ENCODE measurements at places on chromosomes 6 and 20.

DNA sequence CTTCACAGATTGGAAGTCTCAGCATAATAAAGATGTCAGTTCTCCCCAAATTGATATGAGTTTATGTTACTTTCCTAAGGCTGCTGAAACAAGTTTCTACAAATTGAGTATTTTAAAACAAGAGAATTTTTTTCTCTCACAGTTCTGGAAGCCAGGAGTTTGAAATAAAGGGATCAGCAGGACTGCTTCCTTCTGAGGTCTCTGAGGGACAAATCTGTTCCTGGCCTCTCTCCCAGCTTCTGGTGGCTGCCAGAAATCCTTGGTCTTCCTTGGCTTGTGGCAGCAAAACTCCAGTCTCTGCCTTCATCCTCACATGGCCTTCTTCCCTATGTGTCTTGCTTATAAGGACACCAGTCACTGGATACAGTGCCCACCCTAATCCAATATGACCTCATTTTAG is 136.1 kb downstream of the TFAP2A start:
- DNase-seq, result no peak

GRCh38 chr6:71168233-71168765 is 120.3 kb upstream of the OGFRL1 start:
- DNase-seq, result no peak

- no peak for DNase-seq
Observed at GRCh38 chr6:20629509-20629908, 95.3 kb downstream of the CDKAL1 start.

DNA sequence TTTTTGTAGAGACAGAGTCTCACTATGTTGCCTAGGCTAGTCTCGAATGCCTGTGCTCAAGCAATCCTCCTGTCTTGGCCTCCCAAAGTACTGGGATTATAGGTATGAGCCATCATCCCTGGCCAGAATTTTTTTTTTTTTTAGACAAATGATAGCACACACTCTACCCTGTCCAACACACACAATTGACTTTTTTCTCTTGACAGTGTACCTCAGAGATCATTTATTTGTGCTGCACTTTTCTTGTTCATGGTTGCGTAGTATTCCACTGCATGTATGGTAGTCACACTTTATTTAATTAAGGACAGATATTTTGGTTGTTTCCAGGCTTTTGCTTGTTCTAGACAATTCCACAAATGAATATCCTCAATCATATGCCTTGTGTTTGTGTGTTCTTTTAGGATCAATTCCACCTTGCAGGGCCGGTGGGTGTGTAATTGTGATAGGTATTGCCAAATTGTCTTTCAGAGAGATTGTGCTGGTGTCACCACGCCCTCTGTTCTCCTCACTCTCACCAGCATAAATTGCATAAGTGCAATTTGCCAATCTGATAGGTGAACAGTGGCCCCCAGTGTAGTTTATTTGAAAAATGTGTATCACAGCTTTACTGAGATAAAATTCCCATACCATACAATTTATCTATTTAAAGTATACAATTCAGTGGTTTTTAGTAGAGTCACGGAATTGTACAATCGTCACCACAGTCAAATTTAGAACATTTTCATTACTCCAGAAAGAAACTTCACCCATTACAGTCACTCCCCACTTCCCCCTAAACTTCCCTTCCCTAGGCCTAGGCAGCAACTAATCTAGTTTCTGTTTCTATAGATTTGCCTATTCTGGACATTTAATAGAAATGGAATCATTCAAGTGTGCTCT is 20.1 kb downstream of the SRC start:
- no peak for DNase-seq

DNA sequence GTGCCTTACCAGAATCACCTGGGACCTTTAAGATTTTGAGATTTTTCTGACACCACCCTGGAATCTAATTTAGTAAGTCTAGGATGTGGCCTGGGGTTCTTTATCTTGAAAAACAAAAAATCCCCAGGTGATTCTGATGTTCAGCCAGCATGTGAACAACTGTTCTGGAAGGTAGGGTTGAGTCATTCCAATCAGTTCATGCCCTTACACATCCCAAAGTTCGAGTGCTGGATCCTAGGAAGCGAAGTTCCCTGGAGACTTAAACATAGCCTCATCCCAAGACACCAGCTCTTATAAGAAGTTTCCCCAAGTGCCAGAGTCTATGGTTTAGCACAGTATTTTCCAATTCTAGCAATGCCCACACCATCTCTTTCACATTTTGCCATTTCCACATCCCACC is 6.3 kb upstream of the TSHZ2 start:
- DNase-seq, result no peak

DNA sequence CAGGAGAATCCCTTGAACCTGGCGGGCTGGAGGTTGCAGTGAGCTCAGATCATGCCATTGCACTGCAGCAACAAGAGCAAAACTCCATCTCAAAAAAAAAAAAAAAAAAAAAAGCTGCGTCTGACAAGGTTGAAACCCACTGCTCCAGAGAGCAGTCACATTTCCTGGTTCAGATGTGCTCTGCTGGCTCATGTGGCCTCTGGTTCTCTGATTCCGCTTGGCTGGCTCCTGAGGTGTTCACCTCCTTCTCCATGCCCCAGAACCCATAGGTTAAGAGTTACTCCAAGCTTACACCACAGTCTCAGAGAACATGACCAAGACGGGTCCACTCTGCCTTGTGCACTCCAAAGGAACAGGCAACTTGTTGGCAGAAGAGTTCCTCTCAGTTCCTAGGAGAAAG is 8.8 kb upstream of the CNR1 start:
- DNase-seq, result no peak

GRCh38 chr6:71067816-71068215 is 111.0 kb upstream of the B3GAT2 start:
- DNase-seq, result no peak

DNA sequence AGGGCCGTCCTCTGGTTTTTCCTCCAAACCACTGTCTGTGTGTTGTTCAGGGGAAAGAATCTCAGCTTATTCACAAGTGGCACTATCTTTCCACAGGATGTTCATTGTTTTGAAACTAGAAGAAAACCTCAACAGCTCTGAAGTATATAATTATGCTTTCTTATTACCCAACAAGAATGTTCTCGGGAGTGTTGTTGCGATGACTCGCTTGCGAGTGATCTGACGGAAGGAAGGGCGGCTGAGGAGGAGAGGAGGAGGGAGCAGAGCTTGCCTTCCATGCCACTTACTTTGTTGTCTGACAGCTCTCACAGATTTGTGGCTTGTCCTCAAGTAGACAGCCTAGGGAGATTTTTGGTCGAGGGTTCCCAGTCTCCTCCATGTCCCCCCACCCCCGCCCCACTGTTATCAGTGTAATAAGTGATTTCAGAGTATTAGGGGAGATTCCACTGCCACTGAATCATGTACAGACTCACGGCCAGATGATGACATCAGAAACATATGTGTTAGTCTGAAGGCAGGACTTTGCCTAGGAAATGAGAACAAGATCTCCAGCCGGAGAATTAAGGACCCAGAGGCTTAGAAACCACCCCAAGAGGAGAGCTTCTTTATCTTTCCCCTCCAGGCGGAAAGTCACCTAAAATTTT is 80.7 kb upstream of the CCN6 start:
- DNase-seq, result no peak

- DNase-seq, result no peak
Observed at GRCh38 chr6:30202366-30202765, 10.8 kb downstream of the TRIM26 start.

DNA sequence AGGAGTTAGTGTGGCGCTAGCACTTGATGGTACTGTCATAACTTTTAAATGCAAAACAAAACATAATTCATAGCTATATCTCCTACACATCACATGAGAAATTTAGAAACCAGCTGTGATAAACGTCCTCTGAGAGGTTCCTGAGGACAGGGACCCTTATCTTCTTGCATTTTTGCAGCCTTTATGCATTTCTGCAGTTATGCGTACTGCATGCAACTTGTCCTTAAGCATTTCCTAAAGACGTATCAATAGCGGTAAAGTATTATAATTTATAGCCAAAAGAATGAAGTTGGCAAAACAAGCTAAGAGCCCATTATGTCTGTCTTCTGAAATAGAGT is 1.7 kb downstream of the NAPB start:
- DNase-seq, result no peak

- no peak for DNase-seq
Observed at GRCh38 chr6:161353208-161353613, 79.3 kb upstream of the AGPAT4 start.

DNA sequence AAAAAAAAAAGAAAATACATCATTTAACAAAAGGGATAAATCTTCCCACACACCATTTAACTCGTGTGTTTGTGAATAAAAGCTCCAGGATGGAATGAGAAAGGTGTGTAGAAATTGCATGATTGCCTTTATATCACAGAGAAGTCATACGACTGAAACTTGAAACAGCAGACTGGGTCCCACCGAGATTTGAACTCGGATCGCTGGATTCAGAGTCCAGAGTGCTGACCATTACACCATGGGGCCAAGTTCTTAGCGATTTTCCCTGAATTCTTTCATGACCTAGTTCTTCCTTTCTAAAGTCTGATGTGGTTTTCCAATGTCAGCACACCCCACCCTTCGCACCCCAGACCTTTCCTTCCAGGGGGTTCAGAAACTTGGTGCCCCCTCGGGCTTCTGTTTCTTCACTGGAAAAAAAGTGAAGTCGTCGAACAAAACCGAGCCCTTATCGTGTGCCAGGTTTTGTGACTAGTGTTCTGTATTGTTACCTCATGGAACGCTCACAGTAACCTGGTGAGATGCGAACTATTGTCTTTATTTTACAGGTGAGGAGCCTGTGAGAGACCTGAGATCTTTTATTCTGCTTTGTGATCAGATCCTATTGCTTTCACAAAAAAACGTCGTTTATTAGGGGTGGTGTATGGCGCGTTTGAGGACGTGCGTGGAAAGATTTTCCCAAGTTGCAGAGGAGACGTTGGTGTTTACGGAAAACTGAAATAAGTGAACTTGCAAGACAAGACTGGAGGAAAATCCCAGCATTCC is 120.8 kb downstream of the OR2B2 start:
- DNase-seq, result peak; percentile 76

Data from retina (tissue), 1 donor.